ENCODE measurements at places on chromosomes 5 and 9.

- peak; percentile 10 for DNase-seq
Observed at GRCh38 chr5:139670369-139671095, 22.4 kb downstream of the CXXC5 start.

GRCh38 chr5:14306329-14306815 lies 163.2 kb downstream of the TRIO start:
- no peak for DNase-seq

GRCh38 chr5:156186760-156187159 lies 140.2 kb upstream of the SGCD start:
- no peak for DNase-seq

DNA sequence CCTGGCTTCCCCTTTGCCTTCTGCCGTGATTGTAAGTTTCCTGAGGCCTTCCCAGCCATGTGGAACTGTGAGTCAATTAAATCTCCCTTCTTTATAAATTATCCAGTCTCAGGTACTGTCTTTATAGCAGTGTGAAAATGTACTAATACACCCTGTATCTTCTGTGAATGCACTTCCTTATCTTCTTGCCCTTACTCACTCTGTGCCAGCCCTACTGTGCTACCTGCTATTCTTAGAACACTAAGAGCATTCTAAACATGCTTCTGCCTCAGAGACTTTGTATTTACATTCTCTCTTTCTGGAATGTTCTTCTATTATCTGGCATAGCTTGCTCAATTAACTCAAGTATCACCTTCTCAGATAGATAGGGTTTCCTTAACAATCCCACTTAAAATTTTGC lies 164.4 kb upstream of the EDIL3 start:
- no peak for DNase-seq

DNA sequence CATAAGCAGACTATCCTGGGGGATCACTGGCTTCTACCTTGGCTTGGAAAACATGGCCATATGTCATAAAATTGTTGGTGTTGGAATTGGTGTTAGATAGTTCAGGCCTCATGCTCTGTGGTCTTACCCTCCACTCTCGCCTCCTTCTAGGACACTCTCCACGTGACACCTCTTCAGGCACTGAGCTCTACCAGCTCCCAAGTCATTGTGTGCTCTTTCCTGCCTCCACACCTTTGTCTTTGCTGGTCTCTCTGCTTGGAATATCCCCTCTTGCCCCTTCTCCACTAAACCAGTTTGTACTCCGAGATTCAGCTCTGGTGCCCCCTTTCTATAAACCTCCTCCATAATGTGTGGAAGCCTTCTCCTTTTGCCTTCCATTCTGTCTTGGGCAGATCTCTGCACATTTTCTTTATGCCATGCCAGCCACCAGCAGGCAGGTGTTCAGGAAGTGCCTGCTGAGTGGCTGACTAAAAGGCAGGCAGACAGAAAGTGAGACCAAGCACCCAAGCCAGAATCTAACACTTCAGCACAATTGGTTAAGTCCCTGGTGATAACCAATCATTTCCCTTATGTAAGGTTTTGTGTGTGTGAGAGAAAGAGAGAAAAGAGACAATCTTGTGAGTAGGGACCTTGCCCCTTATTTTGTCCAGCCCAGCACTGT lies 37.7 kb downstream of the SAR1B start:
- no peak for DNase-seq

DNA sequence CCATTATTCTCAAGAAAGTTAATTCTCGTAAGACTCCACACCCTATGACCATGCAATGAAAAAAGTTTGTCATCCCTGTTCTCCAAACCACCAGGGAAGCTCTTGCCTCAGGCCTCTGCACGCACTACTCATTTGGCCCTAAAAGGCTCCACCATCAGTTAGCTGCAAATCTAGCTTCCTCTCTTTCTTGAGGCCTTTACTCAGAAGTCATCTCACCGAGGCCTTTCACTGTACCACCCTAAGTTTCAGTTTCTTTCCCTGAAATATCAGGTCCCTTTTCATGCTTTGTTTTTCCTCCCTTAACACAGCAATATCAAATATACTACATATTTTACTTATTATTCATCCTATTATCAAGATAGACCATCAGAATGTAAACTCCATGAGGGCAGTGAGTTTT lies 39.1 kb downstream of the OXCT1 start:
- no peak for DNase-seq

GRCh38 chr5:66653325-66653724 lies 57.1 kb downstream of the MAST4 start:
- no peak for DNase-seq

GRCh38 chr5:107952450-107952849 lies 281.7 kb upstream of the EFNA5 start:
- no peak for DNase-seq
